CD8-positive, alpha-beta memory T cell (primary cell): ENCODE measurements at places on chromosomes 5 and 9.

DNA sequence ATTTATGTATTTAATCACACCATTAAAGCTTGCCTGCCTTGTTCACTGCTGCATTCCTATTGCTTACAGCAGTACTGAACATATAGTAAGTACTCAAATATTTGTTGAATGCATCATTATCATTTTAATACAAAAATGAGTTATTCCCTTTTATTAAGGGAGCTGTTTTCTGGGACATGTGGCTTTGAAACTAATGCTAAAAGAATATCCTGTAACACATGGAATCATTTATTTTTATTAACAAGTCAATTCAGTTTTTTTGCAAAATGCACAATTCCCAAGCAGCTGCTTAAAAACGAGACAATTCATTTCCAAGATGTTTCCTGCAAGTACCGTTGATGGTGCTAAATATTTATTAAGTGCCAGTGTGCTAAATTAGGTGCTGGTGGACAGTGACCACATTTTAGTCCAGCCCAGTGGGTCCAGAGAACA, 148.3 kb upstream of the NR3C1 start:
- H3K4me3 ChIP-seq: no peak overlapping the region
- H3K27me3 ChIP-seq: no peaks in the 10 kb centered on the region
- DNase-seq: no peak
- H3K36me3 ChIP-seq: no peaks in the 10 kb centered on the region
- no peaks in the 10 kb centered on the region for H3K4me1 ChIP-seq
- no peak overlapping the region for H3K27ac ChIP-seq

DNA sequence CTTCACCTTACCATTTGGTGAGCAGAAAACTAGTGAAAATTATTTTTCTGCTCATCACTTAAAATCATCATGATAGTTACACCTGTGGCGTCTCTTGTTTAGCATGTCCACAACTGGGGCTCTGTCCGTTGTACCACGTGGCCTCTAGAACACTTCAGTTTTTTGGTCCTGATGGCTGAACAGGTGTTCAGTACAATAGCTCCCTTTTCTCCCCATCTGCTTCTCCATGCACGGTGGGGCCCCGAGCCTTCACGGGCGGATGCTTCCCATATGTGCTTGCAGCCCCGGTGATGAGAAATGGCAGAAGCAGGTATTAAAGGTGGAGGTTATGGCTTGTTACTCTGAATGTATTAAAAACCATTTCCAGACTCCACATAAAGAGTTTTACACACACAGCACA, 304.1 kb downstream of the CWC27 start:
- DNase-seq: no peak
- H3K27ac ChIP-seq: no peak overlapping the region
- H3K36me3 ChIP-seq: no peaks in the 10 kb centered on the region

DNA sequence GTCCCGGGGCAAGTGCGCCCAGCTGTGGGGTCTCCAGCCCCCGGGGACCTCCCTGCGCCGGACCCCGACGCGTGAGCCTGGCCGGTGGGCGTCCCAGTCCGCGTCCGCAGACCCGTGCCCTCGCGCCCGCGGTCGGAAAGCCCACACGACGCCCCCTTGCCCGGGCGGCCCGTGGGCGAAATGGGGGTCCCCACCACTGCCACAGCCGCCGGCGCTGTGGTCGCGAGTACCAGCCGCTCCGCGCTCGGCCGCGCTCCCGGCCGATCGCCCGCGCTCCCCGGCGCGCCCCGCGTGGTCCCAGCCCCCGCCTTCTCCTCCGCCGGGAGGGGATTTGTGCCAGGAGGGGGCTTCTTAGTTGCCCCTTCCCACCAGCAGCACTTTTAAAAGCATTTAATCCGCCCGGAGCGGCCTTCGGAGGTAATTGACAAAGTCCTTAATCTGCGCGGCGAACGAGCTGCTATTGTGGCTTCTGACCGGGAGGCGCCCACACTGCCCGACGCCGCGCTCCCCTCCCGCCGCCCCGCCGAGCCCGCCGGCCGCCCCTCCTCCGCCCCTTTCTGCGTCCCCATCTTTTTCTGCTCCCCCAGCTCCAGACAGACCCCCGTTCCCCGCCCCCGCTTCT, 469 bp upstream of the FIBCD1 start:
- H3K27ac ChIP-seq: no peak overlapping the region
- H3K36me3 ChIP-seq: no peaks in the 10 kb centered on the region
- H3K4me3 ChIP-seq: no peak overlapping the region
- no peak for DNase-seq

DNA sequence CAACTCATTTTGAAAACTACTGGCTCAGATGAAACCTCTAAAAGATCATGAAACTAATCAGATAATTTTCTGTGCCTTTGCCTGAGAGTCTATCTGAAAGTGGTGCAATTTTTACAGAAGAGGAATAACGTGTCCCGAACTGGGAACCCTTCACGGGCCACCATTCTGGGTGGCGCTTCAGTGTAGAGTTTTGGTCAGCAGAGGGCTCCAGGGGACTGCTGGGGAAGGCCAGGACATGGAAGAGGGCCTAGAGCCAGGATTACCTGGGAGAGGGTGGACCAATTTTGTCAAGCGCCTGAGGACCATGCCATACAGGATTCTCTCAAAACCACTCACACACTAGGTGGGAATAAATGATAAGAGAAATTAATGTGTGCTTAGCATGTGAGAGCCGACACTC, 49.7 kb upstream of the PLEKHG4B start:
- H3K4me1 ChIP-seq: no peaks in the 10 kb centered on the region
- no peak for DNase-seq
- no peak overlapping the region for H3K27ac ChIP-seq
- peaks cover 3% of the 10 kb centered on the region for H3K27me3 ChIP-seq
- no peak overlapping the region for H3K4me3 ChIP-seq
- no peaks in the 10 kb centered on the region for H3K36me3 ChIP-seq

DNA sequence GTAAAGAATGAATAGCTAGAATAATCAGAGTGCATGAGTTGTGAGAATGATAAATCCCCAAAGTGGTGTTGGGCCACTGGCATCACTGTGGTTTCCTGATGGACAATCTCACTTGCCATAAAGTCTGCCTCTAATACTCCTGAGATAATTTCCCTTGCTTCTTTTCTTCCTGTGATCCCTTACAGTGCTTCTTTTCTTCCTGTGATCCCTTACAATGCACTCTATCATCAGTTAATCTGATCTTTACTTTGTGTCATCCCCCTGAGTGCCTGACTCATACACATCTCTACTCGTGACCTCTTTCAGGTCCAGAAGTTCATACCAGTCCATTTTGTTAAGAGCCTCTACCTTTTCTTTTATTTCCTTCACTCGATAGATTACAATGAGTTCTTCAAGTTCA, 418.3 kb downstream of the HCN1 start:
- H3K4me1 ChIP-seq: no peaks in the 10 kb centered on the region
- H3K27ac ChIP-seq: no peak overlapping the region
- H3K4me3 ChIP-seq: no peak overlapping the region
- no peaks in the 10 kb centered on the region for H3K27me3 ChIP-seq

DNA sequence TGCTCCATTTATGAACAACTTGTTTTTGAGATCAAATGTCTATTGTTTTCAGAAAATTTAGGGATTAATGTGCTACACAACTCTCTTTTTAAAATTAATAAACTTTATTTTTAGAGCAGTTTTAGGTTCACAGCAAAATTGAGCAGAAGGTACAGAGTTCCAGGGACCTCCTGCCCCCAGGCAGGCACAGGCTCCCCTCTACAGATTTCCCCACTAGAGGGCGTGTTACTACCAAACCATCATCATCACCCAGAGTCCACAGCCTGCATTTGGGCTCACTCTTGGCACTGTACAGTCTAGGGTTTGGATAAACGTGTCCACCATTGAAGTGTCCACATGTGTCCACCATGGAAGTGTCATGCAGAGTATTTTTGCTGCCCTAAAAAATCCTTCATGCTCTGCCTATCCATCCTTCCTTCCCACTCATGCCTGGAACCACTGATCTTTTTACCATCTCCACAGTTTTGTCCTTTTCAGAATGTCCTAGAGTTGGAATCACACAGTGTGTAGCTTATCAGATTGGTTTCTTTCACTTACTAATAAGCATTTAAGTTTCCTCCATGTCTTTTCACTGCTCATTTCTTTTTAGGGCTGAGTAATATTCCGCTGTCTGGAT, 61.7 kb downstream of the MRPL36 start:
- no peaks in the 10 kb centered on the region for H3K36me3 ChIP-seq
- no peak overlapping the region for H3K27ac ChIP-seq

DNA sequence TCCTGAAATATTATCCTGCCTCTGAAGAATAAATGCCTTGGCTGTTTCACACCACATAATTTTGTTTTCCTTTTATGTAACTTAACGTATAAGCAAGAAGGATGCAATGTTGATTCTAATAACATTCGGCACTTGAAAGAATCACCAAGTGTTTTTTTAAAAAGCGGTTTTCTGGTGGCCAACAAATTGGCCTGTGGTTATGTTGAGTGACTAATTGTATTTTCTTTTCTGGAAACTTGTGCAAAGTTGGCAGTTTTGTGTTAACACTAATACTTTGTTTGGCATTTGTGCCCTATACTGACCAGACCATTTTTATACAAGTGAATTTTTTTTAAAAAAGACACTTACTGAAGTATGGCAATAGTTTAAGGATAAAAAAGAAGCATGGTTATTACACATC, 452.7 kb downstream of the BNC2 start:
- DNase-seq: no peak
- H3K36me3 ChIP-seq: no peaks in the 10 kb centered on the region
- no peaks in the 10 kb centered on the region for H3K27me3 ChIP-seq
- no peak overlapping the region for H3K4me3 ChIP-seq
- H3K4me1 ChIP-seq: no peaks in the 10 kb centered on the region

GRCh38 chr5:1652873-1653697, 129.3 kb upstream of the LPCAT1 start:
- no peak overlapping the region for H3K27ac ChIP-seq
- no peaks in the 10 kb centered on the region for H3K36me3 ChIP-seq
- no peak for DNase-seq
- H3K27me3 ChIP-seq: peaks cover 10% of the 10 kb centered on the region

- H3K4me1 ChIP-seq: no peaks in the 10 kb centered on the region
- no peaks in the 10 kb centered on the region for H3K36me3 ChIP-seq
- H3K4me3 ChIP-seq: no peak overlapping the region
- no peaks in the 10 kb centered on the region for H3K27me3 ChIP-seq
- H3K27ac ChIP-seq: no peak overlapping the region
- DNase-seq: no peak
Measured at GRCh38 chr5:145903867-145904266, 31.1 kb upstream of the GRXCR2 start.

DNA sequence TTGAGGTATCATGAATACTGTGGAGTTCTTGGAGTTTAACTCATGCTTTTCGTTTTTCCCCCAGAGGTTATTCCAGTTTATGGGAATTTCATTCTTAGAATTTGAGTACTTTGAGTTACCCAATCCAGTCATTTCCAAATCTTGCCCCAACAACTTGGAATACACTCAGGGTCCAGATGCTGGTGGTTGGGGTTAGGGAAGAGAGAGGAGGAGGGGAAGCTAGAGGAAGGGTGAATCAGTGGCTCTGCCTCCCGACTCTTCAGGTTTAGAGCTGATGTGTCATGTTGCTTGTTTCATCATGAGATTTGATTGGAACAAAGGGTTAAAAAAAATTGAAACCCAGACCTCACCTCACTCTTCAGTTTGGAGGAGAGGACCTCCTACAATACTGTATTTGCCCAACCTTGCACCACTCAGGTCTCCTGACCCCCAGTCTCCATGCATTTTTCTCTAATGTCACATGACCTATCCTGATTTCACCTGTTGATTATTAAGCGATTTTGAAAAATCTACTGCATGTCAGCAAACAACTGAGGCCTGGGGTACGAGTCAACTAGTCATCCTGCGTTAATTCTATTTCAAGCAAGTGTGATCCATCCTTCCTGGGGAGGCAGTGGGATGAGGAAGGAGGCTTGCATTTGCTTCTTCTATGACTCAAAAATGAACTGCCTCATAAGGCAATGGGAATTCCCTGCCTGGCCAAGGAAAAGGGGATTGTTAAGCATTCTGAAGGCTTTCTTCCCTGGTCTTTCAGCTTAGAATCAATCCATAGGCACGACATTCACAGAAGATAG, 6.2 kb upstream of the SLC1A3 start:
- H3K4me1 ChIP-seq: no peaks in the 10 kb centered on the region
- H3K36me3 ChIP-seq: no peaks in the 10 kb centered on the region
- DNase-seq: no peak

- H3K27ac ChIP-seq: no peak overlapping the region
- H3K27me3 ChIP-seq: no peaks in the 10 kb centered on the region
- no peaks in the 10 kb centered on the region for H3K4me1 ChIP-seq
- H3K36me3 ChIP-seq: no peaks in the 10 kb centered on the region
- no peak overlapping the region for H3K4me3 ChIP-seq
Measured at GRCh38 chr9:124831642-124832364, 21.5 kb upstream of the WDR38 start.

- no peaks in the 10 kb centered on the region for H3K27me3 ChIP-seq
- no peaks in the 10 kb centered on the region for H3K36me3 ChIP-seq
- H3K4me3 ChIP-seq: no peak overlapping the region
- no peak for DNase-seq
Measured at GRCh38 chr5:135073761-135074345, 39.8 kb upstream of the PITX1 start.

DNA sequence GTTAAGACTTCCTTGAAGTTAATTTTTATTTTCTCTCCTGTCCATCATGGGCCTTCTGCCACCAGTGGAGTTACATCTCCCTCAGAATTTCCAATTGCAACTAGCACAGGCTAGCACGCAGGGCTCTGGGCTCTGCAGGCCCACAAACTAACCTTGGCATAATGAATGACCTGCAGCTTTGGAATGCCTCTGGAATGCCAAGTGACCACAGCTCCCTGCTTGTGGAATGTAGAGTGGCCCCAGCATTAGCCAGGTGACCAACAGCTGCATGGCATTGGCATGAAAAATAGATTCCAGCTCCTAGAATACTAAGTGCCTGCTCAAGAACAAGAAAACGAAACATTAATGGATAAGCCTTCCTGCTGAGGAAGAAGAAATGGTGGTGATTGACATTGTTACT, 726.1 kb downstream of the BRINP1 start:
- H3K27ac ChIP-seq: no peak overlapping the region
- no peaks in the 10 kb centered on the region for H3K36me3 ChIP-seq
- no peaks in the 10 kb centered on the region for H3K4me1 ChIP-seq

GRCh38 chr9:130634801-130635200, 29.6 kb upstream of the PRDM12 start:
- no peak overlapping the region for H3K27ac ChIP-seq
- no peak overlapping the region for H3K4me3 ChIP-seq
- H3K4me1 ChIP-seq: no peaks in the 10 kb centered on the region
- no peaks in the 10 kb centered on the region for H3K27me3 ChIP-seq
- peaks cover 32% of the 10 kb centered on the region for H3K36me3 ChIP-seq

DNA sequence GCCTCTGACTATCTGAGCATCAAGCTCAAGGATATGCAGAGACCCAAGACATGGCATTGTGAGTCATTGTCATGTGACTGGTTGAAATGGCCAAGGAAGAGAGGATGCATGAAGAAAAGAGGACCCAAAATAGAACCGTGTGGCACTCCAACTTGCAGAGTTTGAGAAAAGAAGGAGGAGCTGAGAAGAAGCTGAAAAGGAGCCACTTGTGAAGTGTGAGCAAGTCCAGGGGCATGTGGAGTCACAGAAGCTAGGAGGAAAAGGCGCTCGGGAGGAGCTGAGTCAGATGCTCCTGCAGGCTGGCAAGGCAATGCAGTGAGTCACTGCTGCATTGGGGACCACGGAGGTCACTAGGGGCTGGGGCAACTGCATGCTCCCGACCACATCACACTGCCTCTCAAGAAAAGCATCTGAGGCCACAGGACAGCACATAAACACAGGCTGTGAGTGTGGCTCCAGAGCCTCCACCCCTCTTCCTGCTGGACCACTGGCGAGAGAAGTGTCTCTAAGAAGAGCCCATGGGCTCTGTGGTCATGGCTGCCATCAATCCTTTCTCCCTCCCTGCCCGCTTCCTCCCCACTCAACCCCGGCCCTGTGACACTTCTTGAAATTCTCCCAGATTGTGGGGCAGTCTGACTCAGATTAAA, 197.6 kb downstream of the DRD1 start:
- no peak overlapping the region for H3K4me3 ChIP-seq
- H3K36me3 ChIP-seq: no peaks in the 10 kb centered on the region
- no peaks in the 10 kb centered on the region for H3K27me3 ChIP-seq
- no peaks in the 10 kb centered on the region for H3K4me1 ChIP-seq

GRCh38 chr5:13250464-13251291, 693.8 kb downstream of the DNAH5 start:
- H3K4me1 ChIP-seq: no peaks in the 10 kb centered on the region
- H3K4me3 ChIP-seq: no peak overlapping the region
